ENCODE measurements at places on chromosomes 6 and 20. TPM values are rescaled to one million over a fixed set of nuclear protein-coding genes. Genes with fewer than 3 reads are reported as not detected.

GRCh38 chr20:11246251-11246775 is 572.5 kb upstream of the JAG1 start:
- no peaks in the 10 kb centered on the region for H3K27me3 ChIP-seq
- H3K27ac ChIP-seq = no peak overlapping the region
- H3K4me3 ChIP-seq = no peak overlapping the region
- no peaks in the 10 kb centered on the region for H3K4me1 ChIP-seq

- H3K27me3 ChIP-seq = peaks cover 5% of the 10 kb centered on the region
- peak overlapping the region; percentile 88 for H3K4me3 ChIP-seq
- peak; percentile 91 for DNase-seq
Measured at GRCh38 chr20:62642666-62643520, 590 bp downstream of the SLCO4A1 start.

DNA sequence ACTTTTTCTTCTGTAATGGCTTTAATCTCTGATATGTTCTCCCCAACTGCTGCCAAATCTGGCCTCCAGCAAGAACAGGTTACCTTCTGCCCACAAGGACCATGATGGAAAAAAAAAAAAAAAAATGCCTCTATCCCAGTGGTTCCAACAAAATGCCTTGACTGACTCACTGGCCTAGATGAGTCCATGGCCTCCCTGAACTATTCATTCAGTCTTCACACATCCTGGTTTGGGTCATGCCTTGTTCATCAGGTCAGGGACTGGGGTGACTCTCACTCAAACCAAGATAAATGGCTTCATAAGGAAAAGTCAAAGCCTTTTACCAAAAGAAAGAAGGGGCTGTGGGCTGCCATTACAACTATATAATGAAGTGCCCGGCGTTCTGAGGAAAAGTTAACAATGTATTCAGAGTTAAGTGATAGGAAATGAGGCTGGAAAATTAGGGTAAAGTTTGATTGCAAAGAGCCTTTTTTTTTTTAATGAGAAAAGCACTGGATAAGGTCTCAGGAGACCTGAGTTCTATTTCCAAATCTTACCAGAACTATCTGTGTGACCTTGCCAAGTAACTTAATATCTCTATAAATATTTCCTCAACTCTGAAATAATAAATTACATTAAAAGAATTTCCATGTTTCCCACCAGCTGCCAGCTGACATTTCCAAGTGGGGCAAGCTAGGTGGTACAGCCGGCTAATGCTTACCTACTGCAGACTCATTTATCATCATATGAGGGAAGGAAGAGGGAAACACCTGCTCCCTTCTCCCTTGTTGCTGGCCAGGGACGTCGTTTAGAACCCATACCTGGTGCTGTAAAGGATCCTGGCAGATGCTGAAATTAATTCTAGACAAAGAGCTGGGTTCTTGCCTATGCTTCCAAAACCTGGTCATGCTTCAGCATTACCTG is 380.0 kb upstream of the MARCKS start:
- H3K27ac ChIP-seq = no peak overlapping the region
- H3K4me1 ChIP-seq = no peaks in the 10 kb centered on the region
- no peaks in the 10 kb centered on the region for H3K36me3 ChIP-seq
- no peaks in the 10 kb centered on the region for H3K27me3 ChIP-seq
- no peak overlapping the region for H3K4me3 ChIP-seq

- no peak overlapping the region for H3K4me3 ChIP-seq
- H3K4me1 ChIP-seq = no peaks in the 10 kb centered on the region
- no peaks in the 10 kb centered on the region for H3K27me3 ChIP-seq
- no peak for DNase-seq
- no peaks in the 10 kb centered on the region for H3K36me3 ChIP-seq
Measured at GRCh38 chr6:130900913-130901312, 73.7 kb downstream of the SMLR1 start.

DNA sequence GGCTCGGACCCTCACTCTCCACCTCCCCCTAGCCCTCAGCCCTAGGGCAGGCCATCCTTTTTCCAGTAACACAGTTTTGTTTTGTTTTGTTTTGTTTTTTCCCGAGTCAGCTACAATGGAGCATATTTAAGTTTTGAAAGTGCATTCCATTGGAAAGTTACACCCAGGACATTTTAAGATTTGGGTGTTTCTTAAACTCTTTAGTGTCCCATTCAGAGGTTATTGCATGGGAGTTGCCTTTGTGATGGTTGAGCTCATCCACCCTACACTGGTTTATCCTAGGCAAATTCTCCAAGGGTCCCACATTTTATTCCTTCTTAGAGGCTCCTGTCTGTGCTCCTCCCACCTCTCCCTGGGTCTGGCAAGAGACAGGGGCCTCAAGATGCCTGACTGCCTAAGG is 58.9 kb downstream of the THBS2 start:
- no peak for DNase-seq
- H3K36me3 ChIP-seq = no peaks in the 10 kb centered on the region
- no peak overlapping the region for H3K4me3 ChIP-seq
- no peaks in the 10 kb centered on the region for H3K4me1 ChIP-seq
- H3K27me3 ChIP-seq = no peaks in the 10 kb centered on the region

DNA sequence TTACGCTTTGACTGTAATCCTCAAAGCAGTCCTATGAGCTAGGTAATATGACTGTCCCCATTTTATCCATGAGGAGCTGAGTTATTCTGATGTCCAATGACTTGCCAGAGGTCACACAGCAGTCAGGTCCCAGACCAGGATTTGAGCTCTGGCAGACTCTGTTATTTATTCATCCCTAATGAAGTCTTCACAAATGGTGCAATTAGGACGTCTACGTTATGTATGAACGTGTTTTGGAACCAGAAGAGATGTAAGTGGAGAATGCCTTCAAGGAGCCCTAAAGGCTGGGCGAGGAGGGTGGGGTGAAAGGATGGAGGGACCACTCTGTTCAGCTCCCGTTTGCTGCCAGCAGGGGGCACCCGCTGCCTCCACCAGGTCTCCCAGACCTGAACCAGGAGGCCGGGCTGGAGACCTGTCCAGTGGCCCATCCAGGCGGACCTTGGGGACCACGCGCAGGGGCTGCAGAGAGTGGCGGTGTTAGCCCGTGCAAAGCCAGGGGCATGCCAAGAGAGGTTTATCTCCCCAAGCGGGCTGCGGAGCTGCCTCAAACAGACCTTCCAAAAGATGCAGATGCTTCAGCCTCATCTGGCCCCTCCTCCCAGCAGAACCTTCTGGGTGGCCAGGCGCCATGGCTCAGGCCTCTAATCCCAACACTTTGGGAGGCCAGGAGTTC is 15.2 kb upstream of the ZNF335 start:
- H3K36me3 ChIP-seq = no peaks in the 10 kb centered on the region
- H3K4me3 ChIP-seq = no peak overlapping the region
- H3K4me1 ChIP-seq = peaks cover 6% of the 10 kb centered on the region
- peak; percentile 94 for DNase-seq

- H3K4me3 ChIP-seq = no peak overlapping the region
- H3K4me1 ChIP-seq = peaks cover 10% of the 10 kb centered on the region
- DNase-seq = no peak
- H3K27ac ChIP-seq = no peak overlapping the region
Measured at GRCh38 chr6:118485601-118486550, 62.2 kb upstream of the PLN start.

GRCh38 chr6:85684133-85684808 is 41.6 kb upstream of the SYNCRIP start:
- H3K4me3 ChIP-seq = no peak overlapping the region
- DNase-seq = no peak
- no peaks in the 10 kb centered on the region for H3K27me3 ChIP-seq
- H3K4me1 ChIP-seq = peaks cover 12% of the 10 kb centered on the region
- no peak overlapping the region for H3K27ac ChIP-seq

DNA sequence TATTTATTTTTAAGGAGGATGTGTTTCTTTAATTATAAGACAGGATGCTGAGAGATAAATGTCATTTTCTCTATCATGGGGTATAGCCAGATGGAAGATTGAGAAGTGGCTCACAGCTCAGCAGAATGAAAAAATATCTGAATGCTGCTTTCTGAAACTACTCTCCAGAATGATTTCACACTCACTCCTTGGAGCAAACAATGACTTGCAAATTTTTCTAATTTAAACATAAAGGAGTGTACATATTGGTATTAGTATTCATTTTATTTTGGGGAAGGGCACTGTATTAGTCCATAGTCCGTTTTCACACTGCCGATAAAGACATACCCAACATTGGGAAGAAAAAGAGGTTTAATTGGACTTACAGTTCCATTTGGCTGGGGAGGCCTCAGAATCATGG is 52.4 kb upstream of the TRIM26 start:
- H3K27me3 ChIP-seq = peaks cover 6% of the 10 kb centered on the region
- no peak overlapping the region for H3K27ac ChIP-seq
- DNase-seq = no peak
- peaks cover 15% of the 10 kb centered on the region for H3K36me3 ChIP-seq
- H3K4me1 ChIP-seq = no peaks in the 10 kb centered on the region

DNA sequence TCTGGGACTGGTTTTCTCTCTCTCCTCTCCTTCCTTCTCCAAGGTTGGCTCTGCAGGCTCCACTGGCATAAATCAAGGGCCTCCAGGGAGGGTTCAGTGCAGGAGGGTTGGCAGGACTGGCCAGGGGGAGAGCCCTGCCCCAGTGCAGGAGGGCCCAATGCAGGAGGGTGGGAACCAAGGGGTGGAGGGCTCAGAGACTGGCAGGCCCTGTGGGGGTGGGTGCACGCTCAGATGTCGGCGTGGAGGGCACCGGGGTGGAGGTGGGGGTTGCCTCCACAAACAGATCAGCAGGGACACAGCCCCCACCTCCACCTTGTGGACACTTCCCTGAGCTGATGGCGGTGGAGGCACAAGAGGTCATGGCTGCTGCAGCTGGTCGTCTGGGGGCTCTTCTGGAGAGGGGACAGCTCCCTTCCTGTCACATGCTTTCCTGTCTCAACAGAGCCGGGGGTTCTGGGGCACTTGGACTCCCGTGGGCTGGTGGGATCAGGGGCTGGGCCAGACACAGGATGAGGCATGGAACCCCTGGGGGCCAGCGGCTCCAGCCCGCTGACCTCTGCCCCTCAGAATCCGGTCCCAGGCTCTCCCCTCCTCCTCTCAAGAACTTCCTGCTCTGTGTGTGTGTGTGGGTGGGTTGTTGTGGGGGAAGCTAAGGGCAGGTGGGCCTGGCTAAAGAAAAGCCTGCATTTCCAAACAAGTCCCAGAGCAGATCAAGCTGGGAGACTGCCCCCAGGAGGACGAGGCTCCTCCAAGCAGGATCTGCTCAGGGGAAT is 2.7 kb upstream of the ABHD16B start:
- peaks cover 15% of the 10 kb centered on the region for H3K4me1 ChIP-seq
- H3K27me3 ChIP-seq = peaks cover 1% of the 10 kb centered on the region
- H3K27ac ChIP-seq = peak overlapping the region; percentile 48

DNA sequence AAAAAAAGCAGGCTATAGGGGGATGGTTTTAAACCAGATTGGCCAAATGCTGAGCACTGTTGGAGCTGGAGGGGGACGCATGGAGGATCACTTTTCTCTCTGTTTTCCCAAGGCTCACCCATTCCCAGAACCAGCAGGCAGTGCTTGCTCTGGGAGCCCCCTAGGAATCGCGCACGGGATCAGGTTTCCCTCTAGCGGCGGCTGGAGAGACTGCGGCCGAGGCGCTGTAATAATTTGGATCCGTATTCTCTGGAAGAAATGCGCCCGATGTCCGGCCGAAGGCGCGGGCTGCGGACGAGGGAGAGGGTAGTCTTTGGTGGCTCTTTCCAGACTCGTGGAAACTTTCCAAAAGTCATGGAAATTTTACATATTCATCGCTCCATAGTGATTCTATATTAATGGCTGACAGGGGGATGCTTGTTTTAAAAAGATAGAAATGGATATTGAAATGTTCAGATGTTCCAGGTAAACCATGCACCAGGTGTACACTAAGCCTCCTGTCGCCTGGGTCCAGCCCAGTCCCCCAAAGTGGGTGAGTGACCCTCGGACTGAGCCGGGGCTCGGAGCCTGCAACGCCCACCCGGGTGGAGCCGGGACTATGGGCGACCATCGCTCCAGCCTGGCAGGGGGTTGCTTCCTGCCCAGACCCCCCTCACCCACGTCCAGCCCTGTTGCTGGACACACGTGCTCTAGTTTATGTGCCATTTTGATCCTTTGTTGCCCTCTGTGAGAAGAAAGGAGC is 78.7 kb upstream of the PHACTR3 start:
- no peak overlapping the region for H3K4me3 ChIP-seq
- H3K27me3 ChIP-seq = peaks cover 39% of the 10 kb centered on the region
- peaks cover 2% of the 10 kb centered on the region for H3K4me1 ChIP-seq
- no peak overlapping the region for H3K27ac ChIP-seq
- DNase-seq = peak; percentile 77

The LRRN4 gene
- total RNA-seq = not detected

Measured in activated CD4-positive, alpha-beta T cell treated with anti-CD3 and anti-CD28 coated beads, Interleukin-2, amount 10 ng/mL, durations not matched to agents 24 days and 14 days (primary cell).